ENCODE measurements at places on chromosomes 12 and 14.

GRCh38 chr12:122471324-122472226 lies 29.2 kb downstream of the ZCCHC8 start:
- no peak for DNase-seq

- peak; percentile 46 for DNase-seq
Measured at GRCh38 chr12:2963154-2963759, 4.1 kb downstream of the TEAD4 start.

- DNase-seq, result peak; percentile 71
Measured at GRCh38 chr12:108129017-108129812, at the start of gene WSCD2. Gene WSCD2 (plus strand): TSS chr12:108129288. CDS start chr12:108195833, 66,545 bp downstream.

GRCh38 chr12:132323171-132324010 lies 6.0 kb downstream of the GALNT9 start:
- no peak for DNase-seq

- no peak for DNase-seq
Measured at GRCh38 chr12:55732288-55732687, 3.5 kb upstream of the CD63 start.

- DNase-seq, result no peak
Measured at GRCh38 chr12:894226-894625, 55.3 kb downstream of the RAD52 start.
